ENCODE measurements at places on chromosomes 16 and 17.

DNA sequence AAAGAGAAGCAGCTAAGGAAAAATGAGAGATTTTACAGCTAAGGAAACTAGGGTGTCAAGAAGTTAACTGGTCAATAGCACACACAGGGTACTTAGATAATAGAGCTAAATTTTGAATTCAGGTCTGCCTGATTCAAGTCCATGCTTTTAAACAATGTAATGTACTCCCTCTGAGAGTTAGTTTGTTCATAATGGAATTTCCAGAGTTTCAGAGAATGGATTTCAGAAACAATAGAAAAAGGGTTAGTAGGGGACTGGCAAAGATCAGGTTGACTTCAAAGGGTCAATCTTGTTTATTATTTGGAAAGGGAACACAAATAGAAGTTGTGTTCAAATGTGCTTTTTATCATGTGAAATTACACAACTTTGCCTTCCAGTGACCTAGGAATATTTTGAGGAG is 17.9 kb downstream of the NSRP1 start:
- DNase-seq = no peak

DNA sequence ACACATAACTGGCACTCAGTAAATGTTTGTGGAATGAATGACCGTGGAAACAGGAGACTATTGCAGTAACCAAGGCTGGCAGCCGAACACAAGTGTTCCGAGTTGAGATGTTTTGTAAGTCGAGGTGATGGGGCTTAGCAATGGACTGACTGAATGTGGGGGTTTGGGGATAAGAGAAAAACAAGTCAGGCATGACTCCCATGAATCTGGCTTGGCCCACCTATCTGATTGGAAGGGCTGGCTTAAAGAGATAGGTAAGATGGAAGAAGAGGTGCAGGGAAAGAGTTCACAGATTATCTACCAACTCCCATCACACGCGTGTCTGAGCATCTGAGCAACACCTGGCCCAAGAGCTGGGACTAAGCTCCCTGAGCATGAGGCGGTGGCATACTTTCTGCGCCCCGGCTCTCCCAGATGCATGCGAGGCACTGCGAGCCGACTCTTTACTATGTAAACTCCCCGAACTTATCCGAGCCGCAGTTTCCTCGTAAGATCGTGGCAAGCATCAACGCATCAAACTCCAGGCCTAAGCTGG is 539 bp downstream of the IFT20 start:
- no peak for DNase-seq

- DNase-seq = no peak
Observed at GRCh38 chr17:37507111-37507510, 17.4 kb downstream of the DUSP14 start.

DNA sequence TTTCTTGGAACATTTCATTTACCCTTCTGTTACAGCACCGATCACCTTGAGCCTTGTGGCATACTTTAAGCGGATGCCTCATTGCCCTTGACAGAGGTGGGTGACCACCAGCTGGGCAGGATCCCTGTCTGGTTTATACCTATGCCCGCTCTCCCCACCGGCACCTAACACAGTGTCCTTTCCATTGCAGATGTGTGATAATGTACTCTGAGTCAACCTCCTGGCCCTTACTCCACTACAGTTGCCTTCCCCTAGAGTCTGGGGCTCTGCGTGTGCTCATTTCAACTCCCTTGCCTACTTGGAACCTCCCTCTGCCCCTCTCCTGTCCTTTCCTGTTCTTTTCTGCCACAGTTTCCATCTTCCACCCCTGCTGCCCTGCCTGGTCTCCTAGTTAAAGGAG is 60.2 kb upstream of the MED13 start:
- DNase-seq = no peak
